ENCODE measurements at places on chromosomes 4 and X.

GRCh38 chr4:182454440-182455013 is 211.3 kb downstream of the TENM3 start:
- DNase-seq, result no peak

DNA sequence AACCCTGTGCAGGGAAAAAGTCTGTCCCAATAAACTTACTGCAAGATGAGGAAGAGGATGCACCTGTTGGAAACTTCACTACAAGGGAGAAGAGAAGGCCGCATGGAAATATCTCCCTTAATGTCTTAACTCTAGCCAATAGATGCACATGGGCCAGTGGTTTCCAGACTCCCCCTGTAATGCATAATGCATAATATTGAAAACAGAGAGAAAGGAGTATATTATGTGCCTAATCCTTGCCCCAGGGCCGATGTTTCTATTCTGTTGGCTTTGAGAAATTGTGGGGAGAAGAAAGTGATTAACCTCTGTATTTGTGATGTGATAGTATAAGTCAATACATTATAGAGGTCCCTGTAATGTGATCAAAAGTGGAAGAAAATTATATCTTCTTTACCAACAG is 37.2 kb downstream of the INTS12 start:
- DNase-seq, result no peak

DNA sequence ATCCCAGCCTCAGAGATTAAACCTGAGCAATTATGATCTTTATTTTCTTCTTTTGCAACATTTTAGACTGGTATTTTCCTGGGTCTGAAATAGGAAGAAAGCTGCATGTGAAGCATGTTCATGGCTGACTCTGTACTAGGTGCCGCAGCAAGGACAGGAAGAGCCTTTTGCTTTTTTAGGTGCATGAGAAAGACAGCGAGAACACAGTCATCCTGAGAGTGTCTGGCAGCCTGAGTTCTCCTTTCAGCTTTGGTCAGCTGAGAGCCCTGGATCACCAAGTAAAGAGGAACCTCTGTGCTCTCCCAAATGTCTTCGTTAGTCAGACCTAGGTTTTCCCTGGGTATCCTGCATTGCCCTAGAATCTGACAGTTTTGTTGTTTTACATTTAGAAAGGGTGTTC is 29.8 kb downstream of the FAM149A start:
- no peak for DNase-seq

DNA sequence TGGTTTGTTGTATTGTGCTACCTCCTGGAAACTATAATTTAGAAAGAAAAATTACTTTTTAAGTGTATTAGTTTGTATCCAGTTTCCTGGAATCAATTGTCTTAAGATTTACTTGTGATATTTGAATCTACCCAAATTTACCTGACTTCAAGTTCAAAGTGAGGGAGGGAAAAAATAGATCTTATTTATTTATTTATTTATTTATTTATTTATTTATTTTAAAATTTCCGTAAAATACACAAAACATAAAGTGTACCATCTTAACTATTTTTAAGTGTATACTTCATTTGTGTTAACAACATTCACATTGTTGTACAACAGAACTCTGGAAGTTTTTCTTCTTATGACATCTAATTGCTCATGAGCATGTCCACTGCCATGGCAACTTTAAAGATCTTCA is 356.0 kb downstream of the DACH2 start:
- no peak for DNase-seq

- no peak for DNase-seq
These were observed 81.1 kb downstream of the LRBA start for GRCh38 chr4:150934022-150934421.

DNA sequence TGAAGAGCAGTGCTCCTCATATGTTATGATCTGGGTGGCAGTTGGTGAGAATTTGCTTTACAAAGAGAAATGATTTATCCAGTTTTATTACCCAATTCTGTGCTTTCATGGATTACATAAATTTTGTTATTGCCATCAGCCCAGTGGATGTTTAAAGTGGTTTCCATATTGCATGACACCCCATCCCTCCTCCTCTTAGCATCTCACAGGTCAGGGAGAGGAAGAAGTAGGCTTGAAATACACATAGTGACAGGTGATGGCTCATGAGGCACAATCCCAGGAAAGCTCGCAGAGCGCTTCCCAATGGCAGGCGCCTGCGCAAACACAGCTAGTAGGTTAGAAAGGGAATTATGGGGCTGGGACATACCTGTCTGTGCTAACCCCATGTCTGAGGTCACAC is 47.7 kb upstream of the GATB start:
- no peak for DNase-seq

DNA sequence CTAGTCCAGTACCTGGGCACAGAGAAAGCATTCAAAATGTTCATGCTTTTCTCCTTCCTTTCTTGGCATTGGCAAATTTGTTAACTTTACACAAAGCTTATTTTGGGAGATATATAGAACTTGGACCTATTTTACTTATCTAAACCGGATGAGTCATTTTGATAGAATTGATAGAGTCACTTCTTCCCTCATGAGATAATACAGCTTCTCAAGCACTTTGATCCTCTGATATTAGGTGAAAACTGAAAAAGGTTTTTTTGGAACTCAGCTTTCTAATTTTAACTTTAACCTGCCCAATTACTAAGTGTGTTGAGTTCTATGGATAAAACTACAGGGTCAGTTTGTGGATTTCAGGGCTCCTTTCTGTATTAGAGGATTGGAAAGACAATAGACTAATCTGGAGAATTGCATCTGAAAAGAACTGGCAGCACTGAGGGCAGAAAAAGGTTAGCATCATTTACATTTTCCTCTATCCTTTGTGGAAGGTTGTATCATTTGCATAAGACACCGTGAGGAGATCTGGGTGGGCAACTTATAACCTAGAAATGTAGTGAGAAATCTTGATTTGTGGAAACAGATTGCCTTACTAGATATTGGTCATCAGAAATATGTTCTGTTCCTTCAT is 2.4 kb downstream of the WDR44 start:
- no peak for DNase-seq

GRCh38 chr4:100938698-100939097 is 408.6 kb downstream of the PPP3CA start:
- no peak for DNase-seq

DNA sequence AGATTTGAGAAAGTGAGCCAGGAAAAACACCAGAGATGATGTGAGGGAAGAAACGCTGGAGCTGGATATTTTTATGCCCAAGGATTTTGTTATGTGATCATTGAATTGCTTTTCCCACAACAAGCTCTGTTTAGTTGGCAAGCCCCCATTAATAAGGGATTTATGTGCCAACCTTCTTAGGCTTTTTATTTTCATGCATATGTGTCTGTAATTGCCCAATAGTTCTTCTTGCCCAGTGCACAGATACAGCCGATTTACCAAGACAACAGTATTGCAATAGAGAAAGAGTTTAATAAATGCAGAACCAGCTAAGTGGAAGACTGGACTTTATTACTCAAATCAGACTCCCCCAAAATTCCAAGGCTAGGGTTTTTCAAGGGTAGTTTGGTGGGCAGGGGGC is 57.7 kb downstream of the TRIM2 start:
- DNase-seq, result no peak

DNA sequence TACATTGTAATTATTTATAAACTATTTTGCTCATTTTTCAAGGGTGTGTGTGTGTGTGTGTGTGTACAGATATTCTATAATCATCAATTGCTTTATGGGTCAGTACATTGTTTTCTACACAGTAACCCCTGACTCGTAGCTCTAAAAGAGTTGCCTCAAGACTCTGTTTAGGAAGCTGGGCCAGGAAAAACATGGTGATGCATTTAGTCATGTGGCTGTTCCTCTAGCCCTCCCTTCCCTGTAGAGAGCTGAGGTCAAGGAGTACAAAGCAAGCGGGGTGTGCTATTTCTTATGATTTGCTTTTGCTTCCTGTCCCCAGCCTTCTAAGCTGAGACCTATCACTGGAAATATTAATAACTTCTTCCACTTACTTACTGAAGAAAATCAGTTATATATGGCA is 34.8 kb upstream of the SPANXD start:
- no peak for DNase-seq

GRCh38 chrX:55132416-55132815 is 43.6 kb downstream of the PAGE2 start:
- no peak for DNase-seq

GRCh38 chrX:17542123-17542522 is 167.1 kb downstream of the NHS start:
- no peak for DNase-seq

- DNase-seq, result no peak
These were observed 17.1 kb downstream of the FBXO8 start for GRCh38 chr4:174266416-174266815.

- DNase-seq, result no peak
These were observed 98.0 kb upstream of the MAP9 start for GRCh38 chr4:155474758-155475157.

GRCh38 chrX:30580641-30581040 is 3.1 kb upstream of the TASL start:
- DNase-seq, result no peak

- DNase-seq, result no peak
These were observed 1074.5 kb upstream of the PRKX start for GRCh38 chrX:4787971-4788370.

GRCh38 chr4:119933606-119934005 is 133.0 kb downstream of the MAD2L1 start:
- no peak for DNase-seq

DNA sequence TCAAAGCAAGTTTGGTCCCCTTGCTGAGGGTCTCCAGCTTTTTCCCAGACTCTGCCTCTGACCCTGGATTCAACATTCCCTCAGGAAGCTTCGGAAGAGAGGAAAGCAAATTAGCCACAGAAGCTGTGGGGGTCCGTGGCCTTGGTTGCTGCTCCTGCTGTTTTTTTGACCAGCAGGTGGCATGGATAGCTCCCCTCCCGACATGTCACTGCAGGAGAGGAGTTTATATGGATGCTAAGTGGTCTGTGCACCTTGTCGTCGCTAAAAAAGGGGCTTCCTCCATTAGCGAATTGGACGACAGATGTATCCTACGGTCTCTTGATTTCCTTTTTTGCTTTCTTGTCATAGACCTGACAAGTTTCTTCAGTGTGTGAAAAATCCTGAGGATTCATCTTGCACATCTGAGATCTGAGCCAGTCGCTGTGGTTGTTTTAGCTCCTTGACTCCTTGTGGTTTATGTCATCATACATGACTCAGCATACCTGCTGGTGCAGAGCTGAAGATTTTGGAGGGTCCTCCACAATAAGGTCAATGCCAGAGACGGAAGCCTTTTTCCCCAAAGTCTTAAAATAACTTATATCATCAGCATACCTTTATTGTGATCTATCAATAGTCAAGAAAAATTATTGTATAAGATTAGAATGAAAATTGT is 70.2 kb downstream of the CD38 start:
- DNase-seq, result no peak

DNA sequence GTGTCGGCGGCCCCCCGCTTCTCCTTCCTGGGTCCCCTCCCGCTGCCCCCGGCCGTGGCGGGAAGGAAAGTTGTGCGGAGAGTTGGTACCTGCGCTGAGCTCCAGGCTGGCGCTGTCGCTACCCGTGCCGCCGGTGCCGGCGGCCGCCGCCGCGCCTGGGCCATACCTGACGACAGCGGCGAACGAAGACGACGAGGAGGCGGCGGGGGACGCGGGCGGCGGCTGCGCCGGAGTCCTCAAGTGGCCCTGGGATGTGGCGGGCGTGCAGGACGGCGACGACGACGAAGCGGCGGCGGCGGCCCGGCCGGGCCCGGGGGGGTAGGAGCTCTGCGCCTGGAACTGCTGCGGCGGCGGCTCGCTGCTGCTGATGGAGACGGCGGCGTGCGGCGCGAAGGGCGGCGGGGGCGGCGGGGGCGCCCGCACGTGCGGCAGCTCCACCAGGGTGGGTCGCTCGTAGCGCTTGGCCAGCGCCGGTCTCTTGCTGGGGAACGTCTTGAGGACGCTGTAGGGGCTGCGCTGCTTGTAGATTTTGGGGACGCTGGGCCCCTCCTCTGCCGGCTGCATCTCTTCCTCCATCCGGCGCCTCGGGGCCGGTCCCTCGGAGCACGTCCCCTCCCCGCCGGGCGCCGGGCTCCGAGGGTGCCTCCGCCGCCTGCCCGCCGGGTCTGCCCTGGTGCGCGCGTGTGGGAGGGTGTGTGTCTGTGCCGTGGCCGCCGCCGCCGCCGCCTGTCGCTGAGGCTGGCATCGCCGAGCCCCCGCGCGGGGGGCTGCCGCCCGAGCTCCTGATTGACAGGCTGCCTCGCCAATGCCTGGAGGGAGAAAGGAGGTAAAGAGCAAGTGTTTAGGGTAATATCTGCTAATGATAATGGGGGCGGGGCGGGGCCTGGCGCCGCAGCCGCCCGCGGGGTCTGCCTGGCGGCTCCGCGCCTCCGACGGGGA is 618 bp downstream of the BEND4 start:
- no peak for DNase-seq

DNA sequence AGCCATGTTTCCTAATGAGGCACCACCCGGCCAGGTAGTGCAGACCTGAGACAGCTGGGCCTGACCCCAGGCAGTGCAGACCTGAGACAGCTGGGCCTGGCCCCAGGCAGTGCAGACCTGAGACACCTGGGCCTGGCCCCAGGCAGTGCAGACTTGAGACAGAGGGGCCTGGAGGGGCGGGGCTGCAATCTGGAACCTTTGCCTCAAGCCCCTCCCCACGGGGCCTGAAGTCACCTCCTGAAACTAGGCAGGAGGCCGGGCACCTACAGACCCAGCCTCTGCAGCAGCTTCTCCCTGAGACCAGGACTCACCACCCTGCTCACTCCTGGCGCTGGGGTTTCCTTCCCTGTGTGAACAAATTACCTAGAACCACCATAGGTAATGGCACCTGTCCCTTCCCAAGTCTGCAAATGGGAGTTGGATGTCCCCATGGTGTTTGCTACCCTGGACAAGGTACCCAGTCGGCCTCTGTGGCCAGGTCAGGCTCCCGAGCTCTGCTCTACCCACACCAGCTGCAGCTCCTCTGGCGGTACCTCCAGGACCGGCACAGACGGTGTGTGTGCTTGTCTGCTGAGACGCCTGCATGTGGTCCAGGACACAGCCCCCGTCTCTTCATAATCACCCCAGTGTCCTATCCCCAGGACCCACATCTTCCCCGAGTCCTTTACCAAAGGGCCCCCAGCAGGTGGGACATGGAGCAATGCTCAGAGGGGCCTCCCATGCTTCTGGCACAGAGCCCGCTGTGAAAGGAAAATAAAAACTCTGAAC is 53.1 kb upstream of the C4orf50 start:
- no peak for DNase-seq

- DNase-seq, result peak; percentile 75
These were observed 42.0 kb downstream of the LGI2 start for GRCh38 chr4:24988776-24989175.

DNA sequence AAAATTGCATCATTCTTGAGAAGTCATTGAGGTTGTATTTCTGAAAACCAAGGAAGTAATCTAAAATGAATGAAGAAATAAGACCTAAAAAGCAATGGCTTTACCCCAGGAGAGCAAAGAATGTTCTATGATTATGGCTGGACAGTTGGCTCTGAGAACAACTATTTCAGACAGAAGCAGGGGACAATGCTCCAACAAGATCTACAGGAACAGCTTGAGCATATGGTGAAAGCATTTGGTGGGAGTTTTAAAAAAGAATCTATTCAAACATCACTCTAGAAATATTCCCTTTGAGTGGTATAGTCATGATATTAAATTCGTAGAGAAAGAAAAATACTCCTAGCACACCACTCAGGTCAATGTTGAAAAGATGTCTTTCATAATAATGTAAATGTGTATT is 26.7 kb downstream of the DYNLT3 start:
- DNase-seq, result no peak

Measured in AG08395 (cell line).